ENCODE measurements at places on chromosomes 12 and 14.

GRCh38 chr14:22432348-22432976 lies 156.6 kb downstream of the DAD1 start:
- no peak for DNase-seq

DNA sequence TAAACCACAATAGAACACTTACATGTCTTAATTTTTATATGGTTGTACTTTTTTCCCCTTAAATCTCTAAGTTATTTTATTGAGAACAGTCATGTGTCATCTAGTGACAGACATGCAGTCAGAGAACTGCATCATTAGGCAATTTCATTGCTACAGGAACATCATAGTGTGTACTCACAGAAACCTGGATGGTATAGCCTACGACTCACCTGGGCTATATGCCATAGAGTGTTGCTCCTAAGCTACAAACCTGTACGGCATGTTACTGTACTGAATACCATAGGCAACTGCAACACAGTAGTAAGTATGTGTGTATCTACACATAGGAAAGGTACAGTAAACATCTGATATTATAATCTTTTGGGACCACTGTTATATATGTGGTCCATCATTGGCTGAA lies 557.6 kb downstream of the PRKD1 start:
- DNase-seq = no peak

DNA sequence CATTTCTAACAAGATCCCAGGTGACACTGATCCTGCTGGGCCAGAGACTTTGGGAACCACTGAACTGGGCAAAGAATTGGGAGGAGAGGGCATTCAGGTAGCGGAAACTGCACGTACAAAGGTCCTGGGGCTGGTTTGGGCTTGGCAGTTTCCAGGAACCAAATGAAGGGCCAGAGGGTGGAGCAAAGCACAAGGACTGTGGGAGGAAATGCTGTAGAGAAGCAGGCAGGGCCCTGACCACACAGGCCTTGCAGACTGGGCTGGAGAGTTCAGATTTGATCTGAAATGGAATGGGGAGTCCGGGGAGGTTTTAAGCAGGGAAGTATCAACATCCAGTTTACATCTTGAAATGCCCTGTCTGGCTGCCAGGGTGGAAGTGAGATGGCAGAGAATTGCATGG lies 195.1 kb downstream of the PHETA1 start:
- no peak for DNase-seq

- no peak for DNase-seq
Observed at GRCh38 chr12:53995378-53996239, 4.4 kb upstream of the HOXC9 start.

DNA sequence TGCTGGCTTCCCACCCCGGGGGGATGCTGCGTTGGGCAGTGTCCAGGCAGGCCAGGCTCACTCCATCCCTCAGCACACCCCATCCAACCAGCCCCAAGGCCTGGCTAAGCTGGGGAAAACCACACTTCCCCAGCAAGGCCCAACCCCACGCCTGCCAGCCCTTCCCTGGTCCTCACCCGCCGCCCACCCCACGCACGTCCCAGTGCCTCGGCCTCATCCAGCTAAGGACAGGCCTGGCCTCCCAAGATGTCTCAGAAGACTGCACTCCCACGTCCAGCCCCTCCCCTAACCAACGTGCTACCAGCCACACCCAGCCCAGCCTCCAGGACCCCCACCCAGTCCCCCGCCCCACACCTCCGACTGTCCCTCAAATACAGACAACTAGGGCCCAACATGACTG lies 9.8 kb downstream of the JAG2 start:
- DNase-seq = no peak

DNA sequence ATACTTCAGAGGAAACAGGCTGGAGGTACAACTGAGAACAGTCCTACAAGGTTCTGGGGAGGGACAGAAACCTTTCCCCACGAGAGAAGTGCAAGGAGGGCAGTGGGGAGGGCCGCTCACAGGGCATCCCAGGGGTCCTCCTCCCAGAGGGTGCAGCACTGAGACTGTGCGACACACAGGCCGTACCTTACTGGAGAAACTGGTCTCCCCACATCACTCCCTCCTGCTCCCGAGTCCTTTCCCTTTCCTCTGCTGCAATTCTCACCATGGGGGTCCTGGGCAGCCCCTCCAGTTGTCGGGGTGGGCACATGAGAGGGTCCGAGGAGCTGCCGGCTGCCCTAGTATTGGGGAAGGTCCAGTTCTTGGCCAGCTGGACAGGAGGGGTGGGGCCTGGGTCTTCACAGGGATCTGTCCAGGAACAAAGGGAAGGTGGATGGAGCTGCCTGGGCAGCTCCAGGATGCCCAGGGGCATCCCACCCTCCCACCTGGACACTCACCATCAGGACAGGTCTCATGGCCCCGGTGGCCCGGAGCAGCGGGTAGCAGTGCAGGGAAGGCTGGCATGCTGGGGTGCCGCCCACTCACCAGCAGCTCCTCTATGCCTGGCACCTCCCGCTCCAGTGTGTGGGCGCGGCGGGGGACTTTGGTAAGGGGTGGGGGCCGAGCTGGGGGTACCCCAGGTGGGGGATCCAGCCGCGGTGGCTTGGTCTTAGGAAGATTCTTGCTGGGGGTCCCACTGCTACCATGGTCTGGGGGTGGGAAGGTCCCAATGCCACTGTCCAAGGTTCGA lies 35.8 kb downstream of the NCKAP5L start:
- no peak for DNase-seq

DNA sequence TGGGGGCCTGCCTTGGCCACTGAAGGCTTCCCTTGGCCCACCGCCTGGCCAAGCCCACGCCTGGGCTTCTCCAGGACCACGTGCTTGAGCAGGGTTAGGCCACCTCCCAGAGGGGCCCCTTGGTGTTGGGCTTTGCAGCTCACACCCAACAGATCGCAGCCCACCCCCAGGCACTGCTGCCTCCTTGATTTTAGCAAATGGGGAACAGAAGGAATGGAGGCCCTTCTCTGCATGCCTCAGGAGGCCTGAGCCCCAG lies 23.3 kb downstream of the RAB35 start:
- no peak for DNase-seq

GRCh38 chr14:105258846-105259245 lies 10.5 kb downstream of the BTBD6 start:
- no peak for DNase-seq

DNA sequence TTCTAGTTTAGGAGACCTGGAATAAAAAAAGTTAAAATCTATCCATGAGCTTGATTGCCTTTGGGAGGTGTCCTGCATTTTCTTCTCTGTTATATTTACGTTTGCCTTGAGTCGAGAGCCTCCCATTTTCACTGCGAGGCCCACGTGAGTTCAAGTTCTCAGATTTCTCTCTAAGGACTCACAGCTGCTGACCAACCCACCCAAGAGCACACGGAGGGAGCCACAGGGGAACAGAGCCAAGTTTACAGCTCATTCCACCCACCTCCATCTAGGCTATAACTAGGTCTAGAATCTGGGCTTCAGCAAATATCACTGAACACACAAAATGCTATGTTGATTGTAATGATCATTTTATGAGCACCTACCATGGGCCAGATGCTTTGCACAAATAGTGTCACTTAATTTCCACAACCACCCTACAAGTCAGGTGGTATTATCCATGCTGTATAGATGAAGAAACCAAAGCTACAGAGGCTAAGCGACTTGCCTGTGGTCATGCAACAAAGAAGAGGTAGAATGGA lies 16.7 kb downstream of the ALDH1L2 start:
- DNase-seq = no peak

DNA sequence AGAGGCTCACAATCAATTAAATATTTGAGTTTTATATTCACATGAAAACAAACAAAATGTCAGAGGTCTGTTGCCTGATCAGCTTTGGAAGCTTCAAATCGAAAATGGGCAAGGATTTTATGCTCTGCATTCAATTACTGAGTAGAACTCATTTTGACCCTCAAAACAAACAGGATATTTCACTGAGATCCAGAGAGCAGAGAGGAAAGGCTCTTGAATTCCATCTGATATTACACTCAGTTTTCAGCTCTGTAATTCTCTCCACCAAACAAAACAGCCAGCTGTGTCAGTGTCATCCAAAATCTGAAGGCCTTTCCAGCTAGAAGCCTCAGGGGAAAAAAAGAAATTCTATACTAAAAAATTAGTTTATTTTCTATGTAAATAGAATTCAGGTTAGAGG lies 128.6 kb upstream of the FLRT2 start:
- no peak for DNase-seq

GRCh38 chr14:78029601-78030372 lies 140.4 kb upstream of the NRXN3 start:
- DNase-seq = no peak

GRCh38 chr12:70487440-70487839 lies 121.3 kb downstream of the KCNMB4 start:
- DNase-seq = no peak

GRCh38 chr14:65425885-65426284 lies 13.4 kb downstream of the FUT8 start:
- DNase-seq = no peak

- DNase-seq = no peak
Observed at GRCh38 chr12:84463741-84464495, 448.7 kb downstream of the SLC6A15 start.

DNA sequence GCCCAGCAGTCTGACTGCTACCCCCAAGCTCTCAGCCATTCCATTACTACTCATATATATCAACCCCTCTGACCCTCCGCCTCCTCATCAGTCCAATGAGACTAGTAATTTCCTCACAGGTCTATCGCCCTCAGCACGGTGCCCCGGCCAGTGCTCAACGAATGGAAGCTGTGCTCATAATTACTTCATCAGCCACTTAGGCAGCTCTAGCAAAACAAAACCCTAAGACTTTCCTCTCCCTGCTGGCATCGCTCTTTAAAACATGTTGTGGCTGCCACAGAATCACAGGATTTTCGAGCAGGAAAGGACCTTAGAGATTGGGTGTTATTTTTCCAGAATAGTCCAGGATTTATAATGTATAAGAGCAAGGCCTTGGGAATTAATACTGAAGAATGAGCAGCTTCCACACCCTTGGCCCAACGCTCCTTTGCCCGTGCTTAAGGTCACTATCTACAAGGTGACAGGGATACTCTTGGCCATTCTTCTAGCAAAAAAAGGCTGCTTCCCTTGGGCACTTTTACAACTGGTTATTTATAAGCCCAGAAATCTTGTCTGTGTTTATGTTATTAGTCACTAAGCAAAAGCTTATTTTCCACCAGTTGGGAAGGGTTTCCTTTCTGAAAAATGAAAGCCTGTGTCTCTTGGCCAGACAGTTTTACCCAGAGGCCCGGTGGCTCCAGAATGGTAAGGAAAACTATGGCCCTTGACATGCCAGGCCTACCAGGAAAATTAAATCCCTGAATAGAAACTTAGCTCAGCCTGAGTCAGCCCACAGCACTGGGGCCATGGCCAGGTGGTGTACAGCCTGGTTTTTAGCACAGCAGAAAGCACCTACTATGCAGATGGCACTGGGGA lies 47.9 kb downstream of the NUAK1 start:
- no peak for DNase-seq

DNA sequence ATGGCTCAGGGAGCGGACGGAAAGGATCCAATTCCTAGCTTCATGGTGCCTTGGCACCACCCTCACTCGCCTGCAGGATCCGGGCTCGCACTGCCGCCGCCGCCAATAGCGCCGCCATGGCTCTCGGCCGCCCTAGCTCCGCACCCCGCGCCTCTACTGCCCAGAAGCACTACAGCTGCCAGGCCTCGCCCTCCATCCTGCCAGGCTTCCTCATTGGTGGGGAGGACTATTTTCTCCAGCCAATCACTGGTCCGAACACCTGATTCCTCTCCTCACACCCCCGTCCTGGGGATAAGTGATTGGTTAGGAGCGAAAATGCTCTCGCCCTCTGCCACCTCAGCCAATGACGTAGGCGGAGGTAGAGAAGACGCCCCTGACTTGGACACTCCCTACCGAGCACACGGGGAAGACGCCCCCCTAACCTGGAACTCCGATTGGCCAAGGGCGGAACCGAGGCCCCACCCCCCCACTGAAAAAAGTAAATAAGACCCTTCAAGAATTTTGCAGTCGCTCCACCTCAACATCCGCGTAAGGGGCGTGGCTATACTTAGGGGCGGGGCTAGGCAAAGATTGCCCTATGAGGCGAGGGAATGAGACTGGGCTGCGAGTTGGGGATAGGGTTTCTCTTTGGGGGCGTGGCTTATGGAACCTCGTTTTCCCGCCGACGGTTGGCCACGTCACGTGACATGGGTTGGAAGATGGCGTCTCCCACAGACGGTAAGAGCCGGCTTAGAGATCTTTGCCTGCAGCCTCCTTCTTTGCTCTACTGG lies at the start of the genes ALDH6A1 and LIN52:
Gene ALDH6A1 (minus strand): TSS at position 177 of the 770 bp plus-strand sequence. CDS start 59 bp downstream, at position 118.
Gene LIN52 (plus strand): TSS at position 680 of the 770 bp plus-strand sequence. CDS start 19 bp downstream, at position 699.
- DNase-seq = peak; percentile 100

GRCh38 chr14:54715811-54716210 lies 148.9 kb downstream of the SAMD4A start:
- DNase-seq = no peak

DNA sequence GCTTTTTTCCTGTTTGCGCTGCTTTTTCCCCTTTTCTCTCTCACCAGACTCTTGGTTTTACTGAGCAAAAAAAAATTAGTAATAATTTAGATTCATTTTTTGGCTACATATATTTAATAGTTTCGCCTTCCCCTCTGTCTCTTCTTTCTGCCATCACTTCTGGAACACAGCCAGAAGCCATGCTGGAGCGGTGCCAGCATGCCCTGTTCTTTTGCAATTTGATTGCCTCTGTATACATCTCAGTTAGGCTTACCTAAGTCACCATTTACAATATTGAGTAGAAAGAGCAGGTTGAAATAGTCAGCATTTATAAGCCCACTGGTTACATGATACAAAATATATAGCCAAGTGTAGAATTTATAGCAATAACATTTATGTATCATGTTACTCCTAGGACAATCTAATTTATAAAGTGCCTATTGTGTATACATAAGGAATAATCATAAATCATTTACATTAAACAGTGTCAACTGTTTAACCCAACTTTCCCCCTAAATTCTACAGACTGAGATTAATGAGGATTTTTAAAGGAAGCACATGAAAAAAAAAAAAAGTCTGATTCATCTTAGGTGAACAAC lies 413.8 kb upstream of the SOX5 start:
- DNase-seq = no peak

GRCh38 chr14:39369029-39369428 lies 63.2 kb downstream of the FBXO33 start:
- DNase-seq = no peak

DNA sequence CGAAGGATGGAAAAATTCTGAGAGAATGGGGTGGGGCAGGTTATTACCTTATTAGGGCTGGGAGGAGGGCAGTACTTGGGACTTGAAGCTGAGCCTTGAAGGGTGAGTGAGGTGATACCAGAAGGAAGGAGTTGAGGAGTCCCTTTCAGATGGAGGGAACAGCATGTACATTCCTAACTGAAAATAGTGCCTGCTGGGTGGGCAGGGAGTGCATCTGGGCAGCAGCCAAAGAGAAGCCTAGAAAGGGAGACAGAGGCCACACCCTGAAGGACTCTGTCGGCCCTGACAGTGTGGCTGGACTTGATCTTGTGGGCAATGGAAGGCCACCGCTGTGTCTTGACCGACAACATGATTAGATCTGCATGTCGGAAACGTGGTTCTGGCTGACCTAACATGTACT lies 147.6 kb downstream of the NDUFA12 start:
- DNase-seq = no peak

- no peak for DNase-seq
Observed at GRCh38 chr12:69383074-69383473, 23.5 kb downstream of the YEATS4 start.

DNA sequence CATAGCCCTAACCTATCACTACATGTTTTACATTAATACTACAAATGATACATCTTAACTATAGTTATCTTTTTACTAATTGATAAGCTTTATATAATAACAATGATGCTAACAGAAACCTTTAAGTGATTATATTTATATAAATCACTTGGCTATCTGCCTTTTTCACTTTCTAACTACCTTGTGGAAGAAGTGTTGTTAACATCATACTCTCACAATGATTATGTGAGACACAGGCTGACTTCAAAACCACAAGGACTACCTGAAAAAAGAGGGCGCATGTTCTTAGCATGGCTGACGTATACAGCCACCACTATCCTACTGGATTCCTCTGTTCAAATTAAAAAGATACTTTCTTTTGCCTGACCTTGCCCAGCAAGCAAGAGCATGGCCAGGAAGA lies 135.3 kb upstream of the SOX5 start:
- no peak for DNase-seq
